ENCODE measurements at places on chromosomes 3 and 15. TPM values are rescaled to one million over a fixed set of nuclear protein-coding genes. Genes with fewer than 3 reads are reported as not detected.

The FRG2C gene
- total RNA-seq, result not detected

The TMOD2 gene
- 4.4 TPM for total RNA-seq

The ACP3 gene
- total RNA-seq, result 0.52 TPM

The C2CD4B gene
- total RNA-seq, result not detected

The RPL35A gene
- 851 TPM for total RNA-seq

The TRIM59 gene
- 17.4 TPM for total RNA-seq

The MKRN3 gene
- total RNA-seq, result 9.3 TPM

The GPR62 gene
- 0.02 TPM for total RNA-seq

The DPPA2 gene
- not detected for total RNA-seq

All from M059J (cell line).